ENCODE measurements at places on chromosomes 2 and 18. TPM values are rescaled to one million over a fixed set of nuclear protein-coding genes. Genes with fewer than 3 reads are reported as not detected.

Gene ZNF804A
- not detected for total RNA-seq

Gene ONECUT2
- 0.40 TPM for total RNA-seq

Gene DUSP28
- 3.1 TPM for total RNA-seq

Gene SPDYA
- not detected for total RNA-seq

Gene CRYBA2
- not detected for total RNA-seq

Gene MYCN
- total RNA-seq: not detected

Gene LYG2
- total RNA-seq: not detected

Gene SERPINB12
- not detected for total RNA-seq
